Hematopoietic multipotent progenitor cell treated with erythropoietin and hydrocortisone succinate and interleukin-3 and kit ligand, for 6 days (in vitro differentiated cells): ENCODE measurements at places on chromosomes 1 and 21.

GRCh38 chr1:201686714-201687455, 142.1 kb upstream of the IPO9 start:
- peak; percentile 52 for DNase-seq

DNA sequence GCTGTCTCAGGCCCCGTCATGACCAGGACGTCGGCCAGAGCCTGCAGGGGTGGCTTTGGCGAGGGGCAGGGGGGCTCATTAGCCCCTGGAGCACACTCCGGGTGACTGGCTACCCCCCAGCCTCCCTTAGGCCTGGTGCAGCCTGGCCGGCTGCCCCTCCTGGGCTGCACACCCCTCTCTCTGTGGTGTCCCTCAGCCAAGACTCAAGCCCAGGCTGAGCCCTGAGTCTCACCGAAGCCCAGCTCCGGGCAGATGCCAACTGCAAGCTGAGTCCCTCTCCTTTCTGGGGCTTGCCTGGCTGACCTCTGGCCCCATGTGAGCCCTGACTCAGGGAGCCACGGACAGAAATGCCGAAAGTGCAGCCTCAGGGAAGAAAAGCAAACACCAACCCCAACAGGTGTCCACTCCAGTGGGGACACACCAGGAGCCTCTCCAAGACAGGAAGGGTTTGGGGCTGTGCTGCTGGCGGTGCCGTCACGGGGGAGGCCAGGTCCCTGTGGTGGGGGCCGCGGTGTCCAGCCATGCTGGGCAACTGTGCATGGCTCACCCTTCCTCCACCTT, 5.3 kb upstream of the IBA57 start:
- DNase-seq: no peak

DNA sequence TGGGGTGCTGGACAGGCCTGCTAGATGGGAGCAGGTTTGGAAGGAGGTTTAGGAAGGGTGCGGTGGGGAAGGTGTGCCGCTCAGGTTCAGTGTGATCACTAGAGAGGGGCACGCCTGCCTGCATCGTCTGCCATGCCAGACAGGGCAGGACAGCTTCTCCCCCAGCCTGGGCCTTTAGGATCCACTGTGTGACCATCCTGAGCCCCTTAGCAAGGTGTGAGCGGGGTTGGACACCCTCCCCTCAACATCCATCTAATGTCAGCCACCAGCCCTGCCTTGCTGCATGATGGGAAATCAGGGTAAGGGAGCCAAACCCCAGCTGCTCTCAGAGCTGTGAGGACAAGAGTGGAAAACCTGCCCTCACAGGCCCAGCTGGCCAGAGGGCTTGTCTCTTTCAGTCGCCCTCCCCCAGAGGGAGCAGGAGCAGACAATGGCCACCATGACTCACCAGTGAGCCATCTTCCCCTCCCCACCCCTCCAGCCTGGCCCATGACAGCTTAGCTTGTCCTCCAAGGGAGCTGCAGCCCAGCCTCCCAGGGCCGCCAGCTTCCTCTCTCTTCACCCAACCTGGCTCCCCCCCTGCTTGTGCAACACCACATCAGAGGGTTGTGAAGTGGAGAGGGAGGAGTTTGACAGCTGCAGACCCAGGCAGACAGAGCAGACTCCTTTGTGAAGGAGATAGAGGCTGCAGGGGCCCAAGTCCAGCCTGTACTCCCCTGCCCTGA, 37.0 kb downstream of the NUAK2 start:
- peak; percentile 80 for DNase-seq

- no peak for DNase-seq
Observed at GRCh38 chr1:224513383-224513782, 78.8 kb upstream of the WDR26 start.
